Fibroblast of lung (primary cell): ENCODE measurements at places on chromosomes 13 and 19. TPM values are rescaled to one million over a fixed set of nuclear protein-coding genes. Genes with fewer than 3 reads are reported as not detected.

RYR1 gene
- under 0.01 and 0.26 TPM in 2 replicates for total RNA-seq

CRLF1 gene
- 2.3 and 2.5 TPM in 2 replicates for total RNA-seq

CEACAM16 gene
- under 0.01 TPM in 1 of 2 replicates, not detected in the other for total RNA-seq

PLK5 gene
- total RNA-seq: not detected in 2 replicates

SLC10A2 gene
- not detected in 2 replicates for total RNA-seq

PLEKHF1 gene
- total RNA-seq: 50.1 and 72.5 TPM in 2 replicates

NPAS1 gene
- total RNA-seq: 0.26 and 0.33 TPM in 2 replicates

NLRP11 gene
- under 0.01 TPM in 2 replicates for total RNA-seq

MEIS3 gene
- 40.3 and 57.8 TPM in 2 replicates for total RNA-seq

NKPD1 gene
- total RNA-seq: 0.17 and 0.26 TPM in 2 replicates

KLK14 gene
- total RNA-seq: not detected in 2 replicates

ZNF416 gene
- total RNA-seq: 6.9 and 9.2 TPM in 2 replicates

CNFN gene
- total RNA-seq: not detected in 2 replicates

ZNF256 gene
- 5.1 and 6.3 TPM in 2 replicates for total RNA-seq

ZNF724 gene
- 1.3 and 3.3 TPM in 2 replicates for total RNA-seq

BST2 gene
- 4.3 and 4.6 TPM in 2 replicates for total RNA-seq

ACER1 gene
- not detected in 2 replicates for total RNA-seq

CEACAM1 gene
- total RNA-seq: not detected in 2 replicates

FUT1 gene
- total RNA-seq: under 0.01 and 0.17 TPM in 2 replicates

CD37 gene
- total RNA-seq: not detected in 2 replicates

ZNF568 gene
- 20.8 and 33.2 TPM in 2 replicates for total RNA-seq

EID2B gene
- total RNA-seq: 3.1 and 4.1 TPM in 2 replicates

ZNF865 gene
- total RNA-seq: 0.51 and 1.2 TPM in 2 replicates

ZNF382 gene
- total RNA-seq: 13.4 and 16.0 TPM in 2 replicates

ZNF540 gene
- total RNA-seq: 1.0 and 1.3 TPM in 2 replicates

FCER2 gene
- total RNA-seq: not detected in 2 replicates

KL gene
- under 0.01 and 0.17 TPM in 2 replicates for total RNA-seq
